ENCODE measurements at places on chromosomes 12 and 14. TPM values are rescaled to one million over a fixed set of nuclear protein-coding genes. Genes with fewer than 3 reads are reported as not detected.

ST8SIA1 gene
- 0.54 TPM for total RNA-seq

DNA sequence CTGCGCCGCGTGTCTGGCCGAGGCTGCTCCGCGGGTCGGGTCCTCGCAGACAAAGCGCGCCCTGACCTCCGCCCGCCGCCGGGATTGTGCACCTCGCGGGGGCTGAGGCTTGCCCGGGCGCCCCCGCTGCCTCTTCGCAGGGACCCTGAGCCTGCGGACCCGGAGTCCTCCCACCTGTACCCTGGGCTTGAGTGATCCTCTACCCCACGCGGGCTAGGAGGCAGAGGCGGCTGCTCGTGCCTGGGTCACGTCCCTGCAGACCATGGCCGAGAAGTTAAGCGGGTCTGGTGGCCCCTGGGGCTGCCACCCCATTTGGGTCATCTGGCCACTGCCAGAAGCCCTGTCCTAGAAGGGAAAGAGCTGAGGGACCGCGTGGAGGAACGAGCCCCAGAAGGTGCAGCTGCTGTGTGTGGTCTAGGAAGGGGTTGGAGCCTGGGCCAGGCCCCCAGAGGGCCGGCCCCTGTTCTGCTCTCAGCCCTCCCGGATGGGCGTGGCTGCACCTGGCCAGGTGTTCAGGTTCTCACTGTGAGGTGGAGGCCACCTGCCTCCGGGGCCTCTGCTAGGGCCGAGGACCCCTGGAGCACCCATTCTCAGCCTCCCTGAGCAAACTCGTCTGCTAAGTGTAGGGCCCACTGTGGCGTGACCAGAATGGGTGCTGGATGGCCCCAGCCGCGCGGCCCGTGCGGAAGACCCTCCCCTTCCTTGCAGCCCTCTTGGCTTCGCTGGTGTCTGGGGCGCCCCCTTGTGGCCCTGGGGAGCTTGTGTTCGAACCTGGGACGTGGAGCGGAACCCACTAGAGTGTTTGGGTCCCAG, 49.6 kb downstream of the LRCOL1 start:
- DNase-seq: peak; percentile 82

RNASE3 gene
- 3.0 TPM for total RNA-seq

DNA sequence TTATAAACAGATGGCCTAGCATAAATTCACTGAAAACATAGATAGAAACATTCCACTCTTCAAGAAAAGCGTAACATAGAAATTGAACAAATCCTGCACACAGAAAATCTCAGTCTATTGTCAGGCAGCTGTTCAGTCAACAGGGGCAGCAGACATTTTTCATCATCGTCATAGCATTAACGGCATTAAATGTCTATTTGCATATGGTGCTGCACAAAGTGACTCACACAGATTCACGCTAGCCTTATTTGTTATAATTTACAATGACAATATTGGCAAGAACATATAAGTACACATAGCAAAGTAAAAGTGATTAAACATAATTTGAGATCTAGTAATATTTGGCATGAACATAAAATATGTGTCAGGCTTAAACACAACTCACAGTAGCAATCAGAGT, 95.7 kb downstream of the CEP128 start:
- DNase-seq: no peak

DNA sequence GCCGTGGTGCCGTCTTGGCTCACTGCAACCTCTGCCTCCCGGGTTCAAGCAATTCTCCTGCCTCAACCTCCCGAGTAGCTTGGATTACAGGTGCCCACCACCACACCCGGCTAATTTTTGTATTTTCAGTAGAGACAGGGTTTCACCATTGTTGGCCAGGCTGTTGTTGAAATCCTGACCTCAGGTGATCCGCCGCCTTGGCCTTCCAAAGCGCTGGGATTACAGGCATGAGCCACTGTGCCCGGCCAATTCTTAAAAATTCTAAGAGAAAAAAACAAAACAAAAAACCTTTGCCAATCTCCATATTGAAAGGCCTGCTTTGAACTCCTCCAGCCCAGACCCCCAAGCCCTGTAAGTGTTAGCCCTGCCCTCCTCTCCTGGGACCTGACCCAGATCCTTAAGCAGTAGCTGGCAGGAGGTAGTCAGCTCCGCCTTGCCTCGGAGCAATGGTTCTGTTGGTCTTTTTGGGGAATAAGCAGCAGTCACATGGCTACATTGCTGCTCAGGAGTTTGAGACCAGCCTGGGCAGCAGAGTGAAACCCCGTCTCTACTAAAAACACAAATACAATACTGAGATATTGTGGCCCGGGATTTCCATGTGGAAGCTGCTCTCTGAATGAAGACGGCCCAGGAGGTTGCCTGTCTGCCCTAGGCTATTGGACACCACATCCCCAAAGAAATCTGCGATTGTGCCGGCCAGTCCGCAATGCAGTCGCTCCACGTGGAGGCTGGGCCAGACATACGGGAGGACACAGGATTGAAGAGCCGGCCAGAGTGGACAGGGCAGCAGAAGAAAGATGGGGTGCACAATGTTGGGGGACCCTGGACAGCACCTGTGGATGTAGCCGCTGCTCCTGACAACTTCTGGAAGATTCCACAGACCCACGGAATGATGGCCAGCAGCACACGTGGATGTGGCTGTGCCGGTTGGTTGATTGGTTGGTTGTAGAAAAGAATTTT, 28.8 kb upstream of the BEGAIN start:
- no peak for DNase-seq

- no peak for DNase-seq
Observed at GRCh38 chr12:76508128-76508980, 51.2 kb downstream of the OSBPL8 start.

GRCh38 chr12:6768990-6769389, 2.8 kb downstream of the PTMS start:
- no peak for DNase-seq

DNA sequence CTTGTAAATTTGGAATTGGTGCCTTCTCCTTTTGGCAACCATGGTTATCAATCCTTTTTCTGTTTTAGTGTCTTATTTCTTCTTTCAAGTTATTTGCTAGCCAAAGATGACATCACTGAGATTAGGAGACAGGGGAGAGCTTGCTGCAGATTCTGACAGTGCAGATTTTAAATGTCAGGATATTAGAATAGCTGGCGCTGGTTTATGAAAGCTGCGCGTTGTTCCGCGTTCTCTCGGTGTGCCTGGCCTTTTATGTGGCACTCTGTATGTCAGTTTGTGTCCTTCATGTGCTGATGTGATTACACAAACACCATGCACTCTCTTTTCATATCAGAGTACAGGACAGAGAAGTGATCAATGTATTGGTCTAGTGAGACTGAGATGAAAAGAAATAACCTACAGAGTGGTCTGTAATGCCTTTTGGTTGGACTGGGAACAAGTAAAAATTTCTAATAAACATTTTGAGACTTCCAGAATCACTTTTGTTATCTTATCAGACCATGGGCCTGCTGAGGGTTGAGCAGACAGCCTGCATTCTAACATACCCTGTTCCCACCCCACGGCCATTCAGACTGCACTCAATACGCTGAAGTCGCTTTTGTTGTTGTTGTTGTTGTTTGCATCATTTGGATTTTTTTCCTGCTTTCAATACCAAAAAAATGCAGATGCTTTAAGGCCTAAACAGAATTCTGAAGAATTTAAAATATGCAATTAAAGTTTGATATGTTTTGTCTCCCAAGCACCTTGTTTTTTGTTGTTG, 49.7 kb upstream of the TRAF3 start:
- no peak for DNase-seq

Measured in hematopoietic multipotent progenitor cell (in vitro differentiated cells).